Coronary artery (tissue), 2 donors: ENCODE measurements at places on chromosomes 2 and 18.

DNA sequence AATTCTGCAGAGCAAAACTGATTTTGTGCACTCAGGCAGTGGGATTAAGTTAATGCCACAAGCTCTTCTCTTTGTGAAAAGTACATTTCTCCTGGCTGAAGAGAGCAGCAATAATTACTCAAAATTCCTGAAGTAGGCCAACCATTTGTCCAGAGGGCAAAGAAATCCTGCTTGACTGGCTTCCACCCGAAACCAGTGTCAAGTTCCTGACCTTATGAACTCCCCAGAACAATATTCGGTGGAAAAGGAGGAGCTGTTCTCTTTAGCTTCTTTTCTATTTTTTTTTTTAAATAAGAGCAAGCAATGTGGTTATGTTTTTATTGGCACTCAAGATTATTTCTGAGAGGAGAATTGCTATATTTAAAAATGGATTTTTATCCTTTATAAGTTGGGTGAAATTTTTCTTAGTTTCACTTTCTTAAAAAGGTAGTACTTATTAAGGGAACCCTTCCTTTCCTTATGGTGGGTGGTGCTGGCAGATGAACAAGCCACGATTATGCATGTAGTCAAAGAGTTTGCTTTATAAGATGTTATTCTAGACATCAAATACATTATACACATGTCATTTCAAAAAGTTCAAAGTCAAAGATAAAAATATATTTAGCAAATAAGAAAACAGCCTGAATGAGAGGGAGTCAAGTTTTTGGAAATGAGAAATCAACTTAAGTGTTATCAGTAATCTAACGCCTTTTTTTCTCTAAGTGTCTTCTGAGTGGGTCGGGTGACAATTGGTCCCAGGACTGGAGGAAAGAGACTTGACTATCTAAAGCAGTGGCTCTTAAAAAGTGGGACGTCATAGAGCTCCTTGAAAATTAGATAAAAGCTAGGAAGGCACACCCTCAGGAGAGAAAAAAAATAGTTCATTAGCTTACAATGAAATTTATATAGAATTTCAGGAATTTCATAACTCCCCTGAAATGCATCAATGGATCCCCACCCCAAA lies 194.5 kb downstream of the IKZF2 start:
- DNase-seq, result no peak

- no peak for DNase-seq
Measured at GRCh38 chr2:96485350-96485749, 19.8 kb downstream of the NEURL3 start.

DNA sequence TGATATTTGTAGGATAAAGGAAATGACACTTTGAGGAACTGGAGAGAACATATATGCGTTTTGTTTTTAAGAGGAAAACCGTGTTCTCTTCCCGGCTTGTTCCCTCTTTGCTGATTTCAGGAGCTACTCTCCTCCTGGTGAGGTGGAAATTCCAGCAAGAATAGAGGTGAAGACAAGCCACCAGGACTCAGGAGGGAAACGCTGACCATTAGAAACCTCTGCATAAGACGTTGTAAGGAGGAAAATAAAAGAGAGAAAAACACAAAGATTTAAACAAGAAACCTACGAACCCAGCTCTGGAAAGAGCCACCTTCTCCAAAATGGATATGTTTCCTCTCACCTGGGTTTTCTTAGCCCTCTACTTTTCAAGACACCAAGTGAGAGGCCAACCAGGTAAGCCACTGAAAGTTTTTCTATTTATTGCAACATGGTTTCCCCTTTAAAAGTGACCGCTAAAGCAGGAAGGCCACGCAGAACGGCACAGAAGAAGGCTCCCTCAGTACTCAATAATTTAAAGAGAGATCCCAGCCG lies 735 bp downstream of the NRP2 start:
- DNase-seq, result no peak

DNA sequence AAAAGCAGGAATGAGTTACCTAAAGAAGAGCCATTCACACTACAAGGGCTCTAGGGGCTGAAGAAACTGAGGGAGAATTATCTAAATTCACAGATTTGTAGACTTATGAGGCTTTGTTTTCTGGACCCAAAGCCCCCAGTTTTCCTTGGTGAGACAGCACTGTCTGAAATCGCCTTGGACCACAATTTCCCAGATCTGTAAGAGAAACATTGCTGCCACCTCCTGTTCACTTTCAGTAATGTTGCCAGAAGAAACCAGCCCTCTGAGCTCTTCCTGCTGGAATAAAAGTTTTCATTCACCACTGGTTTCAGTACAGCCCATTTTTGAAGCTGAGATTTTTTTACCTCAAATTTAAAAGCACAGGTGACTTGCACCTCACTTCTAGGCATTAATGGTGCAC lies 169.2 kb downstream of the CDH20 start:
- DNase-seq, result no peak

DNA sequence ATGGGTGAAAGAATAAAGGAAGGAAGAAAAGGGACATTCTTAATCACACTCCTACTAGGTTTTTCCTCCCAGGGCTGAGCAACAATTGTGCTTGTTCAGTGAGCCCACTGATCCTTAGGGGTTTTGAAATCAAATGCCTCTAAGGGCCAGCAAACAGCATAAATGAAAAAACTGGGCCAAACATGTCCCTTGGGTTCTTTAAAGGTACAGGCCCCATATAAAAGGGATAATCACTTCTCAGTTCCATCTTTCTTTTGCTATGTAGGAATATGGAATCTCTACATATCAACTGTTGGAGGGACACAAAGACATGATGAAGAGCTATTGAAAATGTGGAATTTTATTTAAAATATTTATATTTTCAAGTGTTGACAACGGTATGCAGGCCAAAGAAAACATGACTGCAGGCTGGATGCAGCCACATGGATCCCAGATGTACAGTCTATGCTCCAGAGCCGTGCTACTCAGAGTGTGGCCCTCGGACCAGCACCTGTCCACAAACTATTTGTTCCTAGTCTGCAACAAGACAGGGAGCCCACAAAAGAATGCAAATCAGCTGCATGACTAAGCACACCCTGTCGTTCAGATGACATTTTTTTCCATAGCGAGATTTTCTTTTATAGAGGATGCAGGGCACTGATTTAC lies 110.0 kb downstream of the CDH20 start:
- DNase-seq, result no peak

DNA sequence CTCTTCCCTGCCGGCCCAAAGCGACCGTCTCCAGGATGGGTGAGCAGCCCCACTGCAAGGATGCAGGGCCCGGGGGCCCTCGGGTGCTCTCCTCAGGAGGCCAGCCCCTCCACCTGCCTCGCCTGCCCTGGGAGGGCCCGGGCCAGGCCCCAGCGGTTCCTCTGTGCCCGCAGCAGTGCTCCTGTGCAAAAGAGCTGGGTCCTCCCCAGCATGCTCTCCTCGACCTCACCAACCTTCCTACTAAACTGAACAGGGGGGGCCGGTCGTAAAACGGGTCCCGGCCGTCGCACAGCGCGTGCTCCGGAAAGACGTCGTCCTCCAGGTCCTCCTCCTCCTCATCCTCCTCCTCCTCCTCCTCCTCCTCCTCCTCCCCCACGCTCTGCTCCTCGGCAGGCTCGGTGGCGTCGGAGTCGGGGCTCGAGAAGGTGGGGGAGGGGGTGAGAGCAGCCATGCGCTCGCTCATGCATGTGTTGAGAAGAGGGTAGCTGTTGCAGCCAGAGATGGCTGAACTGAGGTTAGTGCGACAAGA lies 62.9 kb downstream of the KIF1A start:
- DNase-seq, result no peak

GRCh38 chr2:232979871-232980461 lies 33.1 kb downstream of the NGEF start:
- DNase-seq, result no peak

DNA sequence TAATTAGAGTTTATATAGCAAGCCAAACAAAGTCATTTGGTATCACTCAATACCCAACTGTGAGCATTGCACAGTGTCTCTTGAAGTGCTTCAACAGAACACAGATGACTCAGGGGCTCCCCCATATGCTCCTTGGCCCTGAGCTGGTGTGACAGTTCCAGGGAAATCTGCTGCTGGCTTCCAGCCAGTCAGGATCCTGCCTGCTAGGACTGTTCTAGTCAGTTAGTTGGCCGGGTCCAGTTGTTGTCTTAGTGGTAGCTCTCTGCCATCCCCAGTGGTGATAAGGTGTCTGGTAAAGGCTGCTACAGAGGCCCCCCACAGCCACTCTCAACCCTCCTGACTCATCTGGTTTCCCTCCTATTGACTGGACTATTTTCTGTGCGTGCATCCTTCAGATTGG lies 100.3 kb downstream of the IRS1 start:
- no peak for DNase-seq

DNA sequence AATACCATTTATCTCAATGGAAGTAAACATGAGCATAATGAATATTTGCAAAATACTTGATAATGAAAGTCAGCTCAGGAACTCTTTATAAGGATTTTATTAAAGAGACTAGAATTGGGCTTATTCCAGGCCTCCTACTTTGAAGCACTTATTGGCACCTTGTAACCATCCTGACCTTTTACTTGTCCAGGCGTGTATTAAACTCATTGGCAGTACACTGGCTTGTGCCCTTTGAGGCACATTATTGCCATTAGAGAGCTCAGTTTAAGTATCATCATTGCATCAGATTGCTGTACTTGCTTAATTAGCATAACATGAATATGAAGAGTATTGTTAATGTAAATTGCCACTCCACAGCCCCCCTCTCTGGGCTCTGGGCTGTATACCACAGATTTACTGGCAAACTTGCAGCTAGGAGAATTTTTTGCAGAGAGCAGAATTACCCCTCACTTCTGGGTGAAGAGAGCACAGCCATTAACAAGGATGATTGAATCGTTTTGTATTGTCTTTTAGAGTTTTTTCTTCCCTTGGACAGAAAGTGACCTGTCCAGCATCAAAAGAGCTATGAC lies 72.5 kb downstream of the XIRP2 start:
- no peak for DNase-seq

- DNase-seq, result peak; percentile 83
Measured at GRCh38 chr2:145007093-145007959, 487.4 kb upstream of the ZEB2 start.

DNA sequence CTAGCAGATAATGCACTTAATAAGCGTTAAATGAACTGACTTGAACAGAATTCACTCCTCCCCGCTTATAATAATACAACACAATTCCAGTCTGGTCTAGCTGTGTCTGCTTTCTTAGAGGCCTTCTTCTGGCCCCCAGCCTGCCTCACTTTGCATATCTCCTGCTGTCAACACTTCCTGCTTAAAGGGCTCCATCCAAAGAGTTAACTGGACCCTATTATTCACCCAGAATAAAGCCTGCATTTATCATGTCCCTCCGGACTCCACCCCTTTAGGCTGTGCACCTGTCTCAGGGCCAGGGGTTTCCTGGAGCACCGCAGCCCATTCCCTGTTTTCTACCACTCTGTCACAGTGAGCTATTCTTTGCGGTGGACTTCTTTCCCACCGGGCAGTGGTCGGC lies 292.8 kb upstream of the FBXO11 start:
- DNase-seq, result no peak

- DNase-seq, result no peak
Measured at GRCh38 chr2:9335322-9335832, 88.0 kb downstream of the ITGB1BP1 start.

- DNase-seq, result no peak
Measured at GRCh38 chr2:130915595-130916437, 79.1 kb downstream of the ARHGEF4 start.

GRCh38 chr2:105708697-105709096 lies 36.0 kb upstream of the NCK2 start:
- no peak for DNase-seq

GRCh38 chr18:8011361-8011760 lies 444.2 kb downstream of the PTPRM start:
- DNase-seq, result no peak

GRCh38 chr2:100381240-100381639 lies 36.2 kb downstream of the CHST10 start:
- no peak for DNase-seq

DNA sequence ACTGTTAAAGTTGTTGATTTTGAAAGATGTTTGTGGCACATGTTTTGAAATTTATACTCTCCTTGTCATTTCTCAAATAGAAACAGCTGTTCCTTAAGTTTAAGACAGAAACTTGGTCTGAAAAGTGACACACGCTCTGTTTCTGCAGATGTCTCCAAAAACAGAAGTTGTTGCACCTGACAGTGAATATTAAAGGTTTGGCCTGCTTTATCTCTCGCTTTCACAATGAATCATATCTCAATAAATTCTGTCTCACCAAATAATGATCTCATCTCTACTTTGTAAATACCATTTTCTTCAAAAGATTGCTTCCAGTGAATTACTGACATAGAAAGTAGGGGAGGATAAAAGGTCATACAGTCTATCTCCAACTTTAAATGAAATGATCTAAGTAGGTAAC lies 294.9 kb upstream of the SYT4 start:
- no peak for DNase-seq

- no peak for DNase-seq
Measured at GRCh38 chr2:117968722-117969121, 45.1 kb downstream of the CCDC93 start.

- no peak for DNase-seq
Measured at GRCh38 chr2:232323328-232323650, 55.3 kb upstream of the ALPP start.

- no peak for DNase-seq
Measured at GRCh38 chr2:18153741-18154140, 275.3 kb downstream of the KCNS3 start.

- no peak for DNase-seq
Measured at GRCh38 chr18:44799907-44800421, 119.3 kb downstream of the SETBP1 start.

GRCh38 chr18:23658285-23658684 lies 4.4 kb downstream of the ANKRD29 start:
- no peak for DNase-seq

DNA sequence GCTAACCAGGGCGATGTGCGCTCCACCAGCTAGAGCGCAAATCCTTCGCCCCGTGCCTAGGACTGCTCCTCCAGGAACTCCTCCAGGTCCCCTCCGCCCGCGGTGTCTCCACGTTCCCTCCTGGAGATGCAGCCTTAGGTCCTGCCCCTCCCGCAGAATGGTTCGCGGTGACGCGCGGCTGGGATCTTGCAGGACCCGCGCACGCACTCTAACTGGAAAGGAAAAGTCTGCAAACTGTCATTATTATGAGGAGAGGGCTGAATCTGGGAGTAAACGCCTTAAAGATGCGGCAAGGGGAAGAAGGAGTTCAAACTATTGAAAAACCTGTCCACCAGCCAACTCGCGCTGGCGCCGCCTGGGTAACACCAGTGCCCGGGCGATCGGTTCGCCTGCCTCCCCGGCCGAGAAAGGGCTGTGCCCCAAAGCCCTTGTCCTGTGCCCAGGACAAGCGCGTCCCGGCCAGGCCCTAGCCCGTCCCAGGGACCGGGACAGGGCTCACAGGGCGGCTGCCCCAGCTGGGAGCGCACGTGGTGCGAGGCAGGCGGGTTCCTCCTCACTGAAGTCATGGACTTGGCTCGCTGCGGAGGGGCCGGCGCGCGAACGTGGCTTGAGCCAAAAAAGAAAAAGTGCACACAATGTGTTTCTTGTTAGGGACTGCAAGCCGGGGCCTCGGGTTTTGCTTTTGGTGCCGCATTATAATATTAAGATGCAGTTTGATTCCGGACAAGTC lies 5.5 kb upstream of the ID2 start:
- DNase-seq, result peak; percentile 95

GRCh38 chr2:231104115-231104713 lies 20.6 kb downstream of the HTR2B start:
- DNase-seq, result no peak

- DNase-seq, result no peak
Measured at GRCh38 chr2:23390152-23390551, 5.2 kb downstream of the KLHL29 start.
